ENCODE measurements at places on chromosomes 11 and 22. TPM values are rescaled to one million over a fixed set of nuclear protein-coding genes. Genes with fewer than 3 reads are reported as not detected.

DNA sequence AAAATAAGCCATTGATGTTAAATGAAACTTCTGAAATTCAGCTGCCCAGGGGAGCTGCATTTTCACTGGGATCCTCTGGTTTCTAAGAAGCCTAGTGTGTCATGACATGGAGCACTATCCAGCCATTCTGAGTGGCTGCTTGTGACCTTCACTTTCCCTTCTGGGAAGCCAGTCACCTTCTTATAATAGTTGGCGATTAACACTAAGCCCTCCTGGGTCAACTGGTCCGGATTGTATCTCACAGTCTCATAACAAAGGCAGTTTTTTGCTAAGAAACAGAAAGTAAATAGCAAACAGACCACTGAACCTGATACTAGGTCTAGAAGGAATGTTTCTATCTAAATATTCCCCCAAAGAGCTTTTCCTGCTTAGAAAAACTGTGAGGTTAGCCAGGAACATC is 7.9 kb downstream of the CSRP3 start:
- DNase-seq, result no peak

DNA sequence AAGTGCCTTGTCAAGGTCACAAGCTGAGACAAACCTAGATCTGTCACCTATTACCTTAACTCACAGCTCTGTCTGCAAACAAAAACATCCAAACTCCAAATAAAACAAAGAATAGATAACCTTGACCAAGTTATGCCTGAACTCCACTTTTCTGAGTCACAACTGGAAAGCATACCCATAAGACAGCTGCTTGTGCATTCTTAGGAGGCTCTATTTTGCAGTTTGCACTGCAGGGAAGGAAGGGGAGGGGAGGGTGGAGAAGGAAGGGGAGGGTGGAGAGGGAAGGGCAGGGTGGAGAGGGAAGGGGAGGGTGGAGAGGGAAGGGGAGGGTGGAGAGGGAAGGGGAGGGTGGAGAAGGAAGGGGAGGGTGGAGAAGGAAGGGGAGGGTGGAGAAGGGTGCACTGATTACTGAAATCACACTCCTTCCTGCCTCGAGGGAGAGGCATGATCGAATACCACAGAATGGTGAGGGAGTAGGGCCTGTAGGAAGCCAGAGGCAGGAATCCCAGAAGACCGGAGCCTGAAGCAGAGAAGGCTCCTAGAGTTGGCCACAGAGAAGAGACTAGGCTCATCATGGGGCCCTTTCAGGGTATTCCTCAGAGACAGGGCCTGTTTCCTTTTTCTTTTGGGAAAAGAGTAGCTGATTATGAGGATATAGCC is 5.7 kb upstream of the OR52K2 start:
- DNase-seq, result no peak

DNA sequence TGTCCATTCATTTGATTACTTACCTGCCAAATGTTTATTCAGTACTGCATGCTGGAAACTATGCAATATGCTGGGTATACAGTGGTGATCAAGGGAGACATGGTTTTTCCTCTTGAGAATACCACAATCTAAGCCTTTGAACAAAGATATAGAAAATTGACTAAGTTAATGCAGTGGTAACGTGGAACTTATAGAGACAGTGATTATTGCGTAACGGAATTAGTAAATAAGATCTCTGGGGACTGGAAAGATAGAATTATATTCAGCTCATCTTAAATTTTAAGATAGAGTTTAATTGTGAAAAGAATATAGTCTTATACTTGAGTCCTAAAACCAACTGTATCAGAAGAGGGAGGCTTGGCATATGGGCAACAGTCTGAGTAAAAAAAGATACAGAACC is 129.5 kb downstream of the UVRAG start:
- no peak for DNase-seq

DNA sequence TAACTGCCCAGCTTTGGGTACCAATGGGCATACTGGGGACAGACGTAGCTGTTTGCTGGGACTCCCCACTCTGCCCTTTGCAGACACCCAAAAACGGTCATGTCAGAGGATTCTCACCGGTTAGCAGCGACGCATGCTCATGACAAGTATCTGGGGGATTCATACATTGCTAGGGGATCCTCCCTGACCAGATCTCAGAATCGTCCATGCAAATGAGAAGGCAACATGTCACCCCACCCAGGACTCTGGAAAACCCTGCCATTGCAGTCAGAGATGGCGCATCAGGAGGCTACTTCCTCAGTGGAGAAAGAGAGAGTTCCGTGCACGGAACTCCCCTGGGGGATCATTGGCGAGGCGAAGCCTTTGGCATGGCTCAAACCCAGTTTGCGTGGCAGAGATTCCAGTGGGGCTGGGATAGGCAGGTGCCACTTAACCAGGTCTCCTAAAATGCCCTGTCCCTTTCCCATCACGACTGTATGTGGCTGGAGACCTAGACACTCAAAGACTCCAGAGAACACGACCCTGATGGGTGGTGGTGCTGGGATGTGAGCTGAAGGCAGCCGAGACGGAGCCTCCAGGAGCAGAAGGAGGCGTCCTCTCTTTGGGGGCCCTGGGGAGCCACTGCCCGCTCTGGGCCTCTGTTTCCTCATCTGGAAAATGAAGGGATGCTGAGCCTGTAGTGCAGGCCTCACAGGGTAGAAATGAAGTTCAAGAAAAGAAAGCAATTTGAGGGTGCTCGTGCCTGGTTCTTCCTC is 4.9 kb downstream of the RGL4 start:
- DNase-seq, result no peak

DNA sequence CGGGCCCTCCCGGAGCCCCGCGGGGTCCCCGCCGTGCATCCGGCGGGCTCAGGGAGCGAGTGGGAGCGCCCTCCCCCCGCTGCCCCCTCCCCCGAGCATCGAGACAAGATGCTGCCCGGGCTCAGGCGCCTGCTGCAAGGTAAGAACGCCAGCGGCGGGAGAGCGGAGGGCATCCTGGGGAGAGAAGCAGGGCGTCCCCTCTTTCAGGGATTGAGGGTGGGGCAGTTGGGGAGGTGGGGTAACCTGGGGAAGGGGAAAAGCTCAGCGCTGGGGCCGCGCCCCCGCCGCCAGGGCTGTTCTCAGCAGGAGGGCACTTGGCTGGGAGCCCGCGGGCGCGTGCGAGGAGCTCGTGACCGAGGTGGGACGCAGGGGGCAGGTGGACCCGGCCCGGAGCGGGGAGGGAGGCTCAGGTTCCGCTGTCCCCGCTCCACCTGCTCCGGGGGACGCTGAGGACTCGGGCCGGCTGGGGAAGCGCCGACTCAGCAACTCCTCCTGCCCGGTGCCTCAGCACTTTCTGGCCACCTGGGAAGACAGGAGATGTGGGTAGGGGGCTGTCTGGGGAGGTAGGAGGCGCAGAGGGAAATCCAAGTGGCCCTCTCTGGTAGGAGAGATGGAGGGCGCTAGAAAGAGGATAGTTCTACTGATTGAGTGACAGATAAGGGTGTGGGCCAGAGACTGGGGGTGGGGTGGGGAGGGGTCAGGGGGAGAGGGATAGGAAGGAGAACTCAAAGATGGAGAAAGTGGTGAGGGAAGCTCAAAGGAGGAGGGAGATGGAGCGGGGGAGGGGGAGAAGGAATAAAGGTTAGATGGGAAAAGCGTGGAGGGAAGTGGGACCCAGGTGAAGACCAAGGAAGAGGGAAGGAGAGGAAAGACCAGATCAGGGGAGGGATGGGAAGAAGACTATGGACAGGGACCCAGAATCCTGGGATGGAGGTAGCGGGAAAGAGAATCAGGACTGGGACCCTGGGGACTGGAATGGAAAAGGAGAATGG is 726 bp downstream of the RTN4RL2 start:
- DNase-seq, result no peak

GRCh38 chr22:50343541-50343935 is 411 bp downstream of the PPP6R2 start:
- DNase-seq, result no peak

- no peak for DNase-seq
Measured at GRCh38 chr11:120203626-120204025, 7.2 kb upstream of the OAF start.

DNA sequence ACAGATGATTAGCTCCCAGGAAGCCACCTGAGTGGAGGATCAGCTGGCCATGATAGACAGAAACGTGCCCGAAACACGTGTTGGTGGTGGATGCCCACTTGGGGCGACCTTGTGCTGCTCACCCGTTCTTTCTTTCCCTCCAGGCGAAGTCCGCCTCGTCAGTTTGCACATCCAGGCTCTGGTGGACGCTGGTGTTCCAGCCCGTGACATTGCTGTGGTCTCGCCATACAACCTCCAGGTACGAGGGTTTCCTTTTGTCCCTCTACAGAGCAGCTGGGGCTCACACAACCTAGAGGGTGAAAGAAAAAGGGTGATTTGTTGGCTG is 30.6 kb downstream of the IGHMBP2 start:
- DNase-seq, result no peak

DNA sequence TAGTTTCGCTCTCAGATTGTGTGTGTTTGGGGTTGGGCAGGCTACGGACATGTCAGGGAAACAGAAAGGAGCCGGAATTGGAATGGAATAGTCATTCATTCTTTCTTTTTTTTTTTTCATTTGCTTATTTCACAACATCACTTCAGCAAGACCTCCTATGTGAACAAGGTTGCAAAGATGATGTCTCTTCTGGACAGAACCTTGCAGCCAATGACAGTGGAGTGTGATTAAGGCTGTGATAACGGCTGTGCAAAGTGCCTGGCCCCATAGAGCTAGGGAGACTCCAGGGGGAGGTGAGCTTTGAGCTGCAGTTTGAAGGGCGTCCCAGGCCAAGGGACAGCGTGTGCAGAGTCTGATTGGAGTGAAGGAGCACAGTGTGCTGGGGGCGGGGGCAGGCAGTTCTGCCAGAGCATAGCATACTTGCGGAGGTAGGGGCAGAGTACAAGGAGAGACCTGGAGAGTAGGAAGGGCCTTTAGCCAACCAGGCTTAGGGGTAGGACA is 3.4 kb downstream of the TIGD3 start:
- no peak for DNase-seq

- DNase-seq, result no peak
Measured at GRCh38 chr11:69039501-69039900, 9.2 kb upstream of the TPCN2 start.

GRCh38 chr22:47933226-47933625 is 1170.8 kb downstream of the TBC1D22A start:
- DNase-seq, result no peak

- DNase-seq, result peak; percentile 71
Measured at GRCh38 chr11:45655347-45655756, 10.1 kb downstream of the CHST1 start.

GRCh38 chr11:123859731-123860130 is 25.7 kb downstream of the TMEM225 start:
- DNase-seq, result no peak

- DNase-seq, result peak; percentile 80
Measured at GRCh38 chr22:32985899-32986765, 72.0 kb downstream of the SYN3 start.

GRCh38 chr22:27203276-27203660 is 545.9 kb downstream of the MIAT start:
- DNase-seq, result no peak

DNA sequence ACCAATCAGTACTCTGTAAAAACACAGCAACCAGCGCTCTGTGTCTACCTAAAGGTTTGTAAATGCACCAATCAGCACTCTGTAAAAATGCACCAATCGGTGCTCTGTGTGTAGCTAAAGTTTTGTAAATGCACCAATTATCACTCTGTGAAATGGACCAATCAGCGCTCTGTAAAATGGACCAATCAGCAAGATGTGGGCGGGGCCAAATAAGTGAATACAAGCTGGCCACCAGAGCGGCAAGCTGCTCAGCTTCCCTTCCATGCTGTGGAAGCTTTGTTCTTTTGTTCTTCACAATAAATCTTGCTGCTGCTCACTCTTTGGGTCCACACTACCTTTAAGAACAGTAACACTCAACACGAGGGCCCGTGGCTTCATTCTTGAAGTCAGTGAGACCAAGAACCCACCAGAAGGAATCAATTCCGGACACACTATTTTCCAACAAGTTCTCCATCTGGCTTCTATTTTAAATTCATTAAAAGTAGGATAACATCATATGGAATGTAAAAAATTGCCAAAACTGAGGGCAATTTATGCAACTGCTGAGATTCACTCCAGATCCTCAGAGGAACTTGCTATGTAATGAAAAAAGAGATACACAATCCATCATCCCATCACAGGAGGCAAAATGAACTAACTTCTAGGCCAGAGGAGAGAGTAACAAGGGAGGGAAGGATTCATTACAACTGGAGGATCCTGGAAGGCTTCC is 3.1 kb upstream of the PANX1 start:
- no peak for DNase-seq

DNA sequence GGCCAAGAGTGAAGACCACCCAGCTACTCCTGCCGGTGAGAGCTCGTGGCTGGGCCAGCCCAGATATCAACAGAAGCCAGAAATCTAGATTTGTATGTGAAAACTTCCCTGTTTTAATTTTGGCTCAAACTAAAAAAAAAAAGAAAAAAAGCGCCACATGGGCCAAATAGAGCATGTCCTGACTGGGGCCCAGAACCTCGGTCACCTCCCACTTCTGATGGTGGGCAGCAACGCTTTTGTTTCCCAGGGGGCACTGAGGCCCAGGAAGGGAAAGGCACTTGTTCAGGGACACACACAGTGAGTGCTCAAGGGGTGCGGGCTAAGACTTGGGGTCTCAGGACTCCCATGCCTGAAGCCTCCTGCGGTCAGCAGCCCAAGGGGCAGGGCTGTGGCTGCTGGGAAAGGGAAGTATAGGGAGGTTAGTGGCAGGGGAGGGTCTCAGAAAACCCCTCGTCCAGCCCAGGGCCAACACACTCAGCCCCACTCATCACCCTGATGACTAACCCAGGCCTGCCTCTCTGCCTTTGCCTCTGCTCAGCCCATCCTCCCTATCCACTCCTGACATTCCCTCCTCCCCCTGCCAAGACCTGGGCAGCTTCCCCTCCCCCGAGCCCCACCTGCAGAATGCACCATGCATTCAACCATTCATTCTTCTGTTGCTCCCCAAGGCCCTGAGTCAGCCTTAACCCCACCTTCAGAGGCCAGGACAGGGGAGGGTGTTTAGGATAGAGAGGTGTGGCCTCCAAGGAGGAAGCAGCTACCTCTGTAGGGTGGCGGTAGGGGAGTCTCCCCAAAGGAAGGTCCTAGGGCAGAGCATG is 30.0 kb upstream of the TCF20 start:
- DNase-seq, result no peak

GRCh38 chr11:39459606-39460005 is 1999.8 kb downstream of the LRRC4C start:
- DNase-seq, result no peak

GRCh38 chr11:31969359-31969702 is 121.5 kb upstream of the RCN1 start:
- no peak for DNase-seq

GRCh38 chr11:10450462-10451425 is 4.3 kb upstream of the AMPD3 start:
- DNase-seq, result peak; percentile 54

Gene GDPD4
- not detected for total RNA-seq

Gene MACROD1
- 19.3 TPM for total RNA-seq

Gene DKK3
- 80.0 TPM for total RNA-seq

Gene GRK3
- total RNA-seq, result 7.3 TPM

Gene THRSP
- total RNA-seq, result not detected

Gene TMEM191C
- 2.8 TPM for total RNA-seq

Gene SLC1A2
- 0.58 TPM for total RNA-seq

Gene TTC28
- total RNA-seq, result 32.7 TPM

Gene NAT10
- 31.6 TPM for total RNA-seq

Gene PPP2R1B
- 42.4 TPM for total RNA-seq
